ENCODE measurements at places on chromosomes 2 and 18.

DNA sequence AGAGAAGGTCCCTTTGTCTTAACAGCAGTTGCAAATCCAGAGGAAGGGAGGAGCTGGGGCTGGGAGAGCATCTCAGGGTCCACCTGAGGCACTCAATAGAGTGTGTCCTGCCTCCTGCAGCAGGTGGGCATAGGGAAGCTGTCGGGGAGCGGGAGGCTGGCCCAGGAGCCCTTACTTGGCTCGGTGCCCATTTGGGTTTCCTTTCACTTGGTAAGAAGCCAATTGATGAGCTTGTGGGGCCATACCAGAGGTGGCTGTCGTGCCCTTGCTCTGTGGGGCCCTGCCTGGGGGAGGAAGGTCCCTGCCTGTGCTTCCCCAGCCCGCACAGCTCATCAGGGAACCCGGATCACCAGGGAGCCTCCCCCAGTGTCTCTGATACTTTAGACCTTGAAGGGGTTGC is 229.7 kb downstream of the DYSF start:
- DNase-seq: no peak

- no peak for DNase-seq
These were observed 47.2 kb downstream of the MAP2 start for GRCh38 chr2:209471037-209471436.

- DNase-seq: no peak
These were observed 71.6 kb upstream of the BCL2L11 start for GRCh38 chr2:111048856-111049768.

DNA sequence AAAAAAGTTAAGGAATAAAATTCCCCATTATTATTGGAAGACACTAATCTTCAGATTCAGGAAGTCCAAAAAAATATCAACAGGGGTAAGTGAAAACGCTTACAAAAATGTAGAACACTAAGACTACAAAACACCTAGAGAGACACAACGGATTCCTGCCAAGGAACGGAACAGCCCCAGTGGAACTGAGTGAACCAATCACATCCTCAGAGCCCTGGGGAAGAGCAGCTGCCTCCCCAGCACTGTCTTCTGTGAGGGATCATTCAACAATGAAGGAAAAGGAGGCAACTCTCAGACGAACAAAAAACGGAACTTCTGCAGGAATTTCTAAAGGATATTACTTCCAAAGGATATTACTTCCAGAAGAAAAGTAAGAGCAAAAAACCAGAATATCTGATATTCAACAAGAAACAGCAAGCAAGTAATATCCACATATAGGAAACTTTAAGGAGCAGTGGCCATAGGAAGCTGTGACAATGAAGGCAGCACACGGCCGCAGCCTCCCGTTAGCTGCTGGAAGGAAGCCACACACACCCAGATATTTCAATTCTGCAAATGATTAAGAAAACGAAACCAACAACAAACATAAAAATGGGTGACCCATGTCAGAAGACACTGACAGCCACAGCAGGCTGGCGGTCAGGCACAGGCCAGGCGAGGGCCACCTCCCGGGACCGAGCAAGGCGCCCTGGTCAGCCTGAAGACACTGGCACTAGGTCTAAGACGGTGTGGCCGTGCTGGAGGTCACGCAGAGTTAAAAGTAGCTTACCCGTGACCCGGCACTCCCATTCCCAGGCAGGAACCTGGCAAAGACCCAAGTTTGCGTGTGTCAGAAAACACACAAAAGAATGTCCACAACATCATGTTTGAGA is 81.8 kb downstream of the HDAC4 start:
- DNase-seq: no peak

DNA sequence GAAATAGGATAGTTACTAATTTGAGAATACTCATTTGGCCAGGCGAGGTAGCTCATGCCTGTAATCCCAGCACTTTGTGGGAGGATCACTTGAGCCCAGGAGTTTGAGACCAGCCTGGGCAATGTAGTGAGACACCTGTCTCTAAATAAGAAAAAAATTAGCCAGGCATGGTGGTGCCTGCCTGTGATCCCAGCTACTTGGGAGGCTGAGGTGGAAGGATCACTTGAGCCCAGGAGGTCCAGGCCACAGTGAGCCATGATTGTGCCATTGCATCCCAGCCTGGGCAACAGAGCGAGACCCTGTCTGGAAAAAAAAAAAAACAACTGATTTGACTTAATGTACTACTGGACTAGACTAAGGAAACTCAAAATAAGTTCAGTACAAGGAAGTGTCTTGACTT is 32.7 kb upstream of the ZNF638 start:
- no peak for DNase-seq

DNA sequence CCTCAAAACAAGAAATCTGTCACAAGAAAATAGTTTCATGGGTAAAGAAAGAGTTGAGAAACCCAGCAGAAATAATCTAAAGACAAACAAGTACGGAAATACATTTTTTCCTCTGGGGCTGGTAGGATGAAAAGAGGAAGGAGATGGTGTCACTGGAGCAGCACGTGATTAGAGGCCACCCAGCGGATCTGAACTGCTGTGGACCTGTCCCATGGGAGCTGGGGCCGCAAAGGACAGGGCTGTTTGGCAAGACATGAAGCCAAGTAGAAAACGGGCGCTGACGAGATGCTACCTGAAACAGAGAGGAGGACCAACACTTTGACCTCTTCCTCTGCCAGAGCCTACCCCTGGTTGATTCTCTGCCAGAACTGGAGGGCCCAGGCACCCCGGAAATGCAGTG is 295.4 kb upstream of the ATP5MC3 start:
- DNase-seq: no peak

DNA sequence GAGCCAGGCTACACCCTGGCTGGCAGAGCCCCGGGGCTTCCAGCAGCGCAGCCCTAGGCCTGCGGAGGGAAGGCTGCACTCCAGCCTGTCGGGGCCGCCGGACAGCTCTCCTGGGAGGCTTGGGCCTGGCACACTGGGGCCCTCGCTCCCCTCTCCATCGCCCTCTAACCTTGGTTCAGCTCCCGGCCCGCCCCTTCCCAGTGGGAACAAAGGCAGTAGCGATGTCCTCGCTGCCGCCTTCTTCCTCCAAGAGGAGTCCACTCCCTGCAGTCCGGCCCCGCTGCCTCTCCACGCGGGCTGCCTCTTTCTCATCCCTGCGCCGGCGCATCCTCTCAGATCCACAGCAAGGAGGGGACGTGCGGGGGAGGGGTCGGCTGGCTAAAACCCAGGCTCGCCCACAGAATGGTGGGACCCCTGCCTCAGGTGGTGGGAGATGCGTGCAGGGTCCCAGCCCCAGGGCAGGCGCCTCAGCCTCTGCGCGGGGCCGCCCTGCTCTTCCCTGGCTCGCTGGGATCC is 138.1 kb downstream of the TWIST2 start:
- DNase-seq: no peak

Data from activated naive CD4-positive, alpha-beta T cell treated with anti-CD3 and anti-CD28 coated beads, Interleukin-2, amount 50 U/mL, for 16 hours (primary cell).